ENCODE measurements at places on chromosomes 1 and 21. TPM values are rescaled to one million over a fixed set of nuclear protein-coding genes. Genes with fewer than 3 reads are reported as not detected.

S100A7 gene
- not detected for total RNA-seq

FAM72C gene
- 10.9 TPM for total RNA-seq

GUCA2A gene
- total RNA-seq = not detected

CLCA1 gene
- not detected for total RNA-seq

ERICH3 gene
- 0.05 TPM for total RNA-seq

TMEM200B gene
- 0.09 TPM for total RNA-seq

RASSF5 gene
- total RNA-seq = 184 TPM

NBPF6 gene
- not detected for total RNA-seq

SLC16A4 gene
- 0.14 TPM for total RNA-seq

NRDC gene
- total RNA-seq = 208 TPM

DNA sequence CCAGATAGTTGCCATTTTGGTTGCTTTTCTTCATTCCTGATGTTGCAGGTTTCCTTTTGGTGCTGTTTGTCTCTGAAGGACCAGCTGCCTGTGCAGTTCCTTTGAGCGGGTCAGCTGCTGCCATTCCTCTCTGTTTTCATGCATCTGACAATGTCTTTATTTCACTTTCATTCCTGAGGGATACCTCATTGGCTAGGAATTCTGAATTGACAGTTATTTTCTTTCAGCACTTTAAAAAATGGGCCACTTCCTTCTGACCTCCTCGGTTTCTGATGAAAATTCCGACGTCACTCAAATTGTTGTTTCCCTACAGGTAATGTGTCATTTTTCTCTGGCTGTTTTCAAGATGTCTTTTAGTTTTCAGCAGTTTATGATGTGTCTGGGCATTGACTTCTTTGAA is 24.8 kb downstream of the CCSAP start:
- no peak overlapping the region for H3K4me3 ChIP-seq
- H3K27ac ChIP-seq = no peak overlapping the region
- no peak for DNase-seq
- no peaks in the 10 kb centered on the region for H3K4me1 ChIP-seq

DNA sequence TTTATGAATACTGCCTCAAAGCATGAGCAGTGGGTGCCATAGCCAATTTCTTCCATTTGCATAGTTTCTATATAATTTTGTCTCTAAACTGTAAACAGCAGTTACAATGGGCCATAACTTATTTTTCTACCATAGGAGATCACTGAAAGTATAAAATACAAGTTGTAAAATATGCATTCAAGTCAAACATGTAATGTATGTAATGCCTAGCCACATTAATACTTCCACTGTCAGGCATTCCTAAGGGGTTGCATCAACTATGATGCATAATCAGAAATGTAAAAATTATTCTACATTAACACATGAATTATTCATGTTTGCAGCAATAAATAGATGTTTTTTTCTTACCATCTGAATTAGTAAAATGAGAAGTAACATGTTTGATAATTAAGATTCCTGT is 560.3 kb upstream of the ZP4 start:
- no peak overlapping the region for H3K27ac ChIP-seq
- no peaks in the 10 kb centered on the region for H3K27me3 ChIP-seq
- DNase-seq = no peak
- no peaks in the 10 kb centered on the region for H3K36me3 ChIP-seq

GRCh38 chr1:56074007-56074651 is 505.2 kb downstream of the PLPP3 start:
- no peaks in the 10 kb centered on the region for H3K27me3 ChIP-seq
- H3K4me3 ChIP-seq = no peak overlapping the region
- no peak for DNase-seq

GRCh38 chr1:210448297-210448892 is 119.7 kb downstream of the HHAT start:
- no peak for DNase-seq
- H3K36me3 ChIP-seq = no peaks in the 10 kb centered on the region
- peaks cover 17% of the 10 kb centered on the region for H3K4me1 ChIP-seq
- H3K27ac ChIP-seq = no peak overlapping the region
- H3K4me3 ChIP-seq = no peak overlapping the region
- peaks cover 14% of the 10 kb centered on the region for H3K27me3 ChIP-seq

GRCh38 chr1:155061381-155062150 is 2.0 kb upstream of the EFNA4 start:
- H3K36me3 ChIP-seq = peaks cover 2% of the 10 kb centered on the region
- H3K27ac ChIP-seq = peak overlapping the region; percentile 32
- peak; percentile 96 for DNase-seq

DNA sequence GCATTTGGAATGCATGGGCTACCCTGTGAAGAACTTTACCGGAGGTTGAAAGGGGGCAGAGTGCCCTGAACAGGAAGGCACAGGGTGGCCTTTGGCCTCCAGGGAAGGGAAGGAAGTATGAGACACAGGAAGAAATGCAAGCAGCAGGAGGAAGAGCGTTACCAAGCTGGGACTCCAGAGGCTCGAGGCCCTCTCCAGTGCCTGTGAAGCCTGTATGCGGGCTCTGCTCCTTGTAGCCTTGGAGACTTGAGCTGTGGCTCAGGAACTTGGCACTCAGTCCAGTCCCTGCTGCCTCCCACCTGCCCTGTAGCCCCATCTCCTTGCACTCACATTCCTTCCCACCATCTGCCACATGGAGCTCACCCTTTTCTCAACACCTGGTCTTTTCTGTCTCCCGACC is 33.5 kb upstream of the RNF19B start:
- peaks cover 31% of the 10 kb centered on the region for H3K4me1 ChIP-seq
- H3K27me3 ChIP-seq = no peaks in the 10 kb centered on the region
- peaks cover 4% of the 10 kb centered on the region for H3K36me3 ChIP-seq

- H3K27me3 ChIP-seq = no peaks in the 10 kb centered on the region
- H3K4me1 ChIP-seq = no peaks in the 10 kb centered on the region
- no peak overlapping the region for H3K27ac ChIP-seq
These were observed 794.2 kb upstream of the ADGRL2 start for GRCh38 chr1:81006502-81006901.

GRCh38 chr1:105270966-105271365 is 1521.3 kb downstream of the AMY1C start:
- no peak overlapping the region for H3K27ac ChIP-seq
- no peaks in the 10 kb centered on the region for H3K4me1 ChIP-seq
- DNase-seq = no peak
- no peaks in the 10 kb centered on the region for H3K36me3 ChIP-seq
- no peaks in the 10 kb centered on the region for H3K27me3 ChIP-seq
- no peak overlapping the region for H3K4me3 ChIP-seq

- peak overlapping the region; percentile 40 for H3K4me3 ChIP-seq
- H3K36me3 ChIP-seq = no peaks in the 10 kb centered on the region
- DNase-seq = no peak
- H3K27me3 ChIP-seq = peaks cover 63% of the 10 kb centered on the region
These were observed 15.2 kb downstream of the NR5A2 start for GRCh38 chr1:200042552-200043335.

DNA sequence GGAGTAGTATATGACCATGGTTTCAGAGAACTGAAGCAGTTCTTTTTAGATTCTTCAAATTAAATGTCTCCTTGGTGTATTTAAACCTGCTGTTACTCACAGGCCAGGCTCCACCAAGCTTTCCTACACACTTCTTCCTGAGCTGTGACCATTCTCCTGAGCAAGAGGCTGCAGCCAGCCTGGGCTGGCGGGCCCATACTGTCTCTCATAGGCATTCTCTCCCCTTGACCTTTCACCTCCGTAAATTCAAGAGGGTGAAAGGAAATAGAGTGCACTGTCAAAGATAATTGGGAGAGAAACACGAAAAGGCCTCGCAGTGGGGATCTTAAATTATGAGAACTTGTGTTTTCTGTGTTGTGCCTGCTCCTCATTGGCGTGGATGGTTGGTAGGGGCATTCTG is 2.3 kb downstream of the ARF1 start:
- H3K27ac ChIP-seq = peak overlapping the region; percentile 97
- H3K36me3 ChIP-seq = peaks cover 47% of the 10 kb centered on the region
- H3K4me3 ChIP-seq = peak overlapping the region; percentile 99
- DNase-seq = no peak
- peaks cover 61% of the 10 kb centered on the region for H3K4me1 ChIP-seq

DNA sequence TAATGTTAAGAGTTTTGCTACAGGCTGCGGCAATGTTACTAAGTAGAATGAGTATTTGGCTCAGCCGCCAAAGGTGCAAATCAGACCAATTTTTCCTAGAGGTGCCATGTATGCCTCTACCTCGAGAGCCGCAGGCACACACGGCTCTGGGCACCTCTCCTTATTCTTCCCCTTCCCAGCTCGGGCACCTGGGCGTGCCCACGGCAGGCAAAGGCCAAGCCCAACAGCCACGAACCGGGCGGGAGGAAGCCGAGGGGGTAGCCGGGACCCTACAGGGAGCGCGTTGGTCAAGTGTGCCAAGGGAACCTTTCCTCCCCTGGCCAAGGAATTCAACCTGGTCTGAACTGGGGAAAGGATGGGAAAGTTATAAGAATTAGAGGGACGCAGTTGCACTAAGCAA is 31.0 kb downstream of the LRRC3 start:
- no peak overlapping the region for H3K4me3 ChIP-seq
- peaks cover 4% of the 10 kb centered on the region for H3K36me3 ChIP-seq
- DNase-seq = no peak
- H3K4me1 ChIP-seq = no peaks in the 10 kb centered on the region
- peaks cover 7% of the 10 kb centered on the region for H3K27me3 ChIP-seq

- DNase-seq = no peak
- H3K4me1 ChIP-seq = peaks cover 39% of the 10 kb centered on the region
- peak overlapping the region; percentile 10 for H3K27ac ChIP-seq
- peaks cover 12% of the 10 kb centered on the region for H3K36me3 ChIP-seq
- peaks cover 12% of the 10 kb centered on the region for H3K27me3 ChIP-seq
These were observed 162.8 kb downstream of the FASLG start for GRCh38 chr1:172821609-172822274.

DNA sequence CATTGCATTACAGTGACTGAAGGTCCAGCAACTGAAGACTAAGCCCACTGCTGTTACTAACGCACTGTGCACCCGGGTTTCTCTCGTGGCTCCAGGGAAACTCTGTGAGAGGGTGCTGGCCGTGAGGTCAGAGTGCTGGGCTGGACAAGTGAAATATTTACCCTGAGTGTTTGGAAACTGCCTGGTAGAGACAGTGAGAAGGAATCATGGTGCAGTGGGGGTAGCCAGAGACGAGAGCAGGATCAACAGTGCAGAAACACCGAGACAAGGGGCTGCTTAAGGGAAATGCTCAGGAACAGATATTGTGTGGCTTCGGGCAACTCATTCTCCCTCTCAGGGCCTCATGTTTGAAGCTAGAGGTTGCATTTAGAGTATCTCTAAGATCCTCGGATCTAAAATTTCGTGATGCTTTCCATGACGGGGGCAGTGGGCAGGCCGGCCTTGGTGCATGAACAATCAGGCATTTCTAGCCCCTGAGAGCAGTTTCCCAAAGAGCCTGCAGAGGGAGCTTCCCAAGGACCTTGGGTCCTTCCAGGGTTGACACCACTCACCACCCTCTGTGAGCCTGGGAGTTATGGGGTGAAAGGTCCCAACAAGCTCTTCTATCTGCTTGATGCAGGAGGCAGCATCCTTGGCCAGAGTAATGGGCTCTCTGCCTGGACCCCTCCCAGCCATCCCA is 9.7 kb downstream of the CD2 start:
- DNase-seq = peak; percentile 83
- peak overlapping the region; percentile 65 for H3K4me3 ChIP-seq
- no peaks in the 10 kb centered on the region for H3K27me3 ChIP-seq
- H3K4me1 ChIP-seq = peaks cover 96% of the 10 kb centered on the region
- peaks cover 95% of the 10 kb centered on the region for H3K36me3 ChIP-seq

- no peak for DNase-seq
- H3K4me3 ChIP-seq = no peak overlapping the region
- H3K36me3 ChIP-seq = no peaks in the 10 kb centered on the region
- no peak overlapping the region for H3K27ac ChIP-seq
- H3K27me3 ChIP-seq = peaks cover 5% of the 10 kb centered on the region
These were observed 23.1 kb upstream of the RGS4 start for GRCh38 chr1:163046071-163046470.

GRCh38 chr1:235317168-235317567 is 10.8 kb downstream of the ARID4B start:
- no peak for DNase-seq
- H3K4me3 ChIP-seq = no peak overlapping the region
- H3K36me3 ChIP-seq = peaks cover 30% of the 10 kb centered on the region
- H3K27ac ChIP-seq = no peak overlapping the region
- H3K4me1 ChIP-seq = peaks cover 70% of the 10 kb centered on the region

DNA sequence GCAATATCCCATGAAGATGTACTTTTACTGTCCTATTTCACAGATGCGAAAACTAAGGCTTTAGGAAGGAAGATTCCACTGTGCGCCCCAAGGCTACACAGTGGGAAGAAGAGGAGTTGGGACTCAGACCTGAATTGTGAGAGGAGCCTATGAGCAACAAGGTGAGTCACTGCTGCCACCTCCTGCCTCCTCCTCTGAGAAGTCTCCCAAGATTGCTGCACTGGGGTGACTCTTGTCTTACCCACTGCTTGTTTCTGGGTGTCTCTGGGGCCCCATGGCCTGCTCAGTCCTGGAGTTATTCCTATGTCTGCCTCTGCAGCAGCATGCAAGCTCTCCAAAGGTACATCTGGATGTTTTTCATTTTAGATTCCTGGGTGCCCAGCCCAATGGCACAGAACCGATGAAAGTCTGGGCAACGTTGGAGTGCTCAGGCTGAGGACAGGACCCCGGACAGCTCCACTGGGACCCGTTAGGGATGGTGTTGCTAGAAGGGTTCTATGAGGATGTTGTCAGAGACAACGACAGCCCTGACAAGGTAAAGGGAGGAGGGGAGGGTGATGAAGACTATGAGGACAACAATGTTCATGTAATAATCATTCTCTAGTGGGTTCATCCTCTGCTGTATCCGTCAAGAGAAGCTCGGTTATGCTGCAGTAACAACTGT is 11.0 kb upstream of the C1QA start:
- no peak overlapping the region for H3K27ac ChIP-seq
- no peaks in the 10 kb centered on the region for H3K36me3 ChIP-seq
- no peak for DNase-seq
- no peaks in the 10 kb centered on the region for H3K4me1 ChIP-seq
- H3K27me3 ChIP-seq = peaks cover 24% of the 10 kb centered on the region

DNA sequence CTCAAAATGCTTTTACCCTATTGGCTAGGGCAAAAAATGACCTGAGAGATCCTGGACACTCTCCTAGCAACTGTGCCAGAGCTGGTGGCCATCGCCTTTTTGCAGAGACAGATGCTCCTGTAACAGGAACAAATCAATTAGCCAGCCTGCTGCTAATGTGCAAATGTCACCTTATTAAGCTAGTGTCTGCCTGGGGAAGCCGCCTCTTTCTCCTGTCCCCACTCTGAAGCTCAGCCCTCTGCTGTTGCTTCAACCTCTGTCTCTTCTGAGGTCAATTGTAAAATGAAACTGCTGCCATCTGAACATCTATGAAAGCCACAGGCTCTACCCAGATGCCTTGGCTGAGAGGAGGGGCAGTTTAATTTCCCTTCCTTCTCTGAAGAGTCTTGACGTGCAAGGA is 85.5 kb upstream of the CACNA1E start:
- peak overlapping the region; percentile 82 for H3K27ac ChIP-seq
- H3K36me3 ChIP-seq = peaks cover 5% of the 10 kb centered on the region
- H3K4me1 ChIP-seq = peaks cover 41% of the 10 kb centered on the region
- H3K4me3 ChIP-seq = peak overlapping the region; percentile 30

GRCh38 chr1:4402032-4402431 is 252.4 kb upstream of the AJAP1 start:
- H3K4me3 ChIP-seq = no peak overlapping the region
- no peaks in the 10 kb centered on the region for H3K4me1 ChIP-seq
- H3K27ac ChIP-seq = no peak overlapping the region
- no peaks in the 10 kb centered on the region for H3K36me3 ChIP-seq
